Lung (tissue), 17 donors: ENCODE measurements at places on chromosomes 11 and 22. TPM values are rescaled to one million over a fixed set of nuclear protein-coding genes. Genes with fewer than 3 reads are reported as not detected.
A peak's percentile ranks its signal among the peaks of the same experiment; 100 is the strongest.

- DNase-seq: peak; percentile 91
These were observed 481 bp downstream of the ANGPTL5 start for GRCh38 chr11:101915791-101916291.

The CCDC188 gene
- total RNA-seq: 1.6 TPM

The ROM1 gene
- 9.6 TPM for total RNA-seq

- no peak for DNase-seq
These were observed 63.6 kb upstream of the PAX6 start for GRCh38 chr11:31874631-31875191.

DNA sequence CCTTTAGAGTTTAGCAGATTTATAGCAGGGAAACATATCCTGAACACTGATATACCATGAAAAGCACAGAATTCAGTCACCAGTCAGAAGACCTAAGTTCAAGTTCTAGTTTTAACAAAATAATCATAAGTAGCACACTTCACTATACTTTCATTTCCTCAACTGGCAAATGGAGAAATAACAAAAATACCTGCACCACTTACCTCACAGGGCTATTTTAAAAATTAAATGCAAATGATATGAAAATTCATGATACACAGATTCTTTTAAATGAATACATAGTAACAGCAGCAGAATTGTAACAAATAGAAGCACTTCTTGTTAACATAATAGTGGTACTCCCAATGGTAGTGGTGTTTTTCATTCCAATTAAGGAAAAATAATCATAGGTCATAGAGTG is 139.0 kb downstream of the FCHSD2 start:
- DNase-seq: no peak

GRCh38 chr11:85803920-85804319 is 7.0 kb downstream of the SYTL2 start:
- DNase-seq: no peak

The ANGPTL5 gene
- total RNA-seq: 0.40 TPM
